ENCODE measurements at places on chromosomes 16 and 17.

GRCh38 chr17:38508570-38508950 is 80.3 kb downstream of the ARHGAP23 start:
- no peak for DNase-seq

DNA sequence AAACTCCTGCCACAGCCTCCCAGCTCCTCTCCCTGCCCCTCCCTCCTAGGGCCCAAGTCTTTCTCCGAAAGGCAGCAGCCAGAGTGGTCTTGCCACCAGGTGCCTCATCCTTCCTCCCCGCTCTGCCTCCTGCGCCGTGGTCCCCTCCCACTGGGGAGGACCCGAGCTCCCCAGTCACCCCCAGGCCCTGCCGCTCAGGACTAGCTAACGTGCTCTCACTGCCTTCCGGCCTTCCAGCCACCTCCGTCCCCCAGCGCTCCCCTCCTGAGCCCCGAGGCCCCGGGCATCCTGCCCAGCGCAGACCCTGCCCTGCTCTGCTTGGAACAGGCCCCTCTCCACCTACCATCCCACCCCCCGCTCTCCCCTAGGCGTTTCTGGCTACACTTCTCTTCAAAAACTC is 19.4 kb upstream of the COL1A1 start:
- DNase-seq = no peak

- no peak for DNase-seq
These were observed 3.6 kb downstream of the MYO1C start for GRCh38 chr17:1488826-1489270.

- no peak for DNase-seq
These were observed 83.7 kb upstream of the ZNF750 start for GRCh38 chr17:82923366-82924113.

GRCh38 chr17:82859431-82860403 is 19.9 kb upstream of the ZNF750 start:
- DNase-seq = no peak

- no peak for DNase-seq
These were observed 13.5 kb downstream of the CDIPT start for GRCh38 chr16:29849505-29849904.

DNA sequence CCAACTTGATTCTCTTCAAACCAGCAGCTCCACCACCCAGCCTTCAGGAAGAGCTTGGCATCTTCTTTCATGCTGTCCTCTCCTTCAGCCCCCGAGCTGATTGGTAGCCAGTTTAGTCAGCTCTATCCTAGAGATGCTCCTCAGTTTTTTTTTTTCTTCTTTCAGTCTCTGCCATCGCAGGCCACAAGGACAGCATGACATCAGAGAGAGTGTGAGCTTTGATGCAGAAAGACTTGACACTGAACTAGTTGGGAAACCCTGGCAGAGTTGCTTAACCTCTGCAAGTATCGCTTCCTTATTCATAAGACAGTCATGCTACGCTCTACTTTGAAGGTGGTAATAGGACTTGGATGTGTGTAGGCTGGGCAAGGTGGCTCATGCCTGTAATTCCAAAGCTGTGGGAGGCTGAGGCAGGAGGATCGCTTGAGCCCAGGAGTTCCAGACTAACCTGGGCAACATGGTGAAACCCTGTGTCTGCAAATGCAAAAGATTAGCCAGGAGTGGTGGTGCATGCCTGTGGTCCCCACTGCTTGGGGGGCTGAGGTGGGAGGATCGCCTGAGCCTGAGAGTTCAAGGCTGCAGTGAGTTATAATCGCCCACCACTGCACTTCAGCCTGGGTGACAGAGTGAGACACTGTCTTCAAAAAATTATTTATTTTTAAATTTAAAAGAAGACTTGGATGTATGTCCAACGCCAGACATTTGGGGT is 2.6 kb downstream of the CD300LB start:
- peak; percentile 44 for DNase-seq

- no peak for DNase-seq
These were observed 35.7 kb downstream of the CDRT4 start for GRCh38 chr17:15431766-15432165.

DNA sequence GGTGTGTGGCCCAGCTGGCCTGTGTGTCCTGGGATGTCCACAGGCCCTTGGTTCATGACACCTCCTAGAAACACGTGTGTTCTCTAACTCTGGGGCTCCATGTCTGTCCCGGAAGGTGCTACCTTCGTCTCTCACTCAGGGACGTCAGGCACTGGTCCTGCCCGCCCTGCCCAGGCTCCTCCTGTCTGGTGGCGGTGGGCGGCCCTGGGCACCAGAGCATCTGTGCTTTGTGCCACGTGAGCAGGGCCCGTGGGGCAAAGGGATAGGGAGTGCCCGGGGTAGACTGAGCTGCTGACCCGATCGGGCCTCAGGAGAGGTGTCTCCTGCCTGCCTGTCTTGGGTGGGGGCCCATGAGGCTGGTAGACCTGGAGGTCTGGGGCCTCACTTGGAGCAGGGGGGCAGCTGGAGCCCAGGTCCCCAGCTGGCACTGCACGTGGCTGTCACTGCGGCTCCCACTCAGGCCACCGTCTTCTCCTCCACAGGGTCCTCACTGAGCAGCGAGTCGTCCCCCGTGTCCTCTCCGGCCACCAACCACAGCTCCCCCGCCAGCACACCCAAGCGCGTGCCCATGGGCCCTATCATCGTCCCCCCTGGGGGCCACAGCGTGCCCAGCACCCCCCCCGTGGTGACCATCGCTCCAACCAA is 35.1 kb downstream of the GSE1 start:
- DNase-seq = no peak

DNA sequence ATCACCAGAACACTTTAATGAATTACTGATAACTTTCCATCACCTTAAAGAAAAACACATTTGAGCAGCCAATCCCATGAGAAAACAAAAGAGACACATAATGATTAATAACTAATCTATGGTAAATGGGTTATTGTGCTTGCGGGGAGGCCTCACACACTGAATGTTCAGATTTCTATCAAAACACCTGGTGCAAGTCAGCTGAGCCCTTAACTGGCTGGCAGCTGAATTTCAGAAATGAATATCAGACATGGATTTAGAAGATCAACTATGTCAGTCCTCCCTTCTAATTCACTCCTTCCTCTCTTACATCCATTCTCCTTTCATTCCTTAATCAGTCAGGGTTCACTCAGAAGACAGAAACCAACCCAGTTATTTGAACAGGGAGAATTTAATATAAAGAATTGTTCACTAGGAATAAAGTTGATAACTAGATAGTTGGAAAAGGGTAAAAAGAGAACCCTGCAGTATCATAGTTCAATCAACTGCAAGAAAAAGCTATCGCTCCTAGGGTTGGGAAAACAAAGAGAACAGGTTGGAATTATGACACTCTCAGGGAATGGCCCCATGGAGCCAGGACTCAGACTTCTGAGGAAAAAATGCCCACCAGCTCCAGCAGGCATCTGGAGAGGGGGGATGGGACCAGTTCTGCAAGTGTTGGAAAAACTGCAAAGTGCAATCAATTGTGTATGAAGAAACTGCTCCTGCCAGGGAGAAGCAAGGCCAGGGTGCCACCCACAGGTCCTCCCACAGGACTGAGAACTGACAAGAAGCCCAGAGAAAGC is 577.1 kb upstream of the CDH5 start:
- no peak for DNase-seq

DNA sequence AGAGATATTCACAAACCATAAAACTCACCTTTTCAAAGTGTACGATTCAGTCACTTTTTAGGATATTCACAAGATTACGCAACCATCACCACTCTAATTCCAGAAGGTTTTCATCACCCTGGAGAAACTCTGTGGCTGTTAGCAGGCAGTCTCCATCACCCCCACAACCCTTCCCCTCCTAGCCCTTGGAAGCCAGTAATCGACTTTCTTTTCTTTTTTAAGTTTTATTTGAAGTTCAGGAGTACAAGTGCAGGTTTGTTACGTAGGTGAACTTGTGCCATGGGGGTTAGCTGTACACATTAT is 363.5 kb downstream of the CPPED1 start:
- DNase-seq = no peak

DNA sequence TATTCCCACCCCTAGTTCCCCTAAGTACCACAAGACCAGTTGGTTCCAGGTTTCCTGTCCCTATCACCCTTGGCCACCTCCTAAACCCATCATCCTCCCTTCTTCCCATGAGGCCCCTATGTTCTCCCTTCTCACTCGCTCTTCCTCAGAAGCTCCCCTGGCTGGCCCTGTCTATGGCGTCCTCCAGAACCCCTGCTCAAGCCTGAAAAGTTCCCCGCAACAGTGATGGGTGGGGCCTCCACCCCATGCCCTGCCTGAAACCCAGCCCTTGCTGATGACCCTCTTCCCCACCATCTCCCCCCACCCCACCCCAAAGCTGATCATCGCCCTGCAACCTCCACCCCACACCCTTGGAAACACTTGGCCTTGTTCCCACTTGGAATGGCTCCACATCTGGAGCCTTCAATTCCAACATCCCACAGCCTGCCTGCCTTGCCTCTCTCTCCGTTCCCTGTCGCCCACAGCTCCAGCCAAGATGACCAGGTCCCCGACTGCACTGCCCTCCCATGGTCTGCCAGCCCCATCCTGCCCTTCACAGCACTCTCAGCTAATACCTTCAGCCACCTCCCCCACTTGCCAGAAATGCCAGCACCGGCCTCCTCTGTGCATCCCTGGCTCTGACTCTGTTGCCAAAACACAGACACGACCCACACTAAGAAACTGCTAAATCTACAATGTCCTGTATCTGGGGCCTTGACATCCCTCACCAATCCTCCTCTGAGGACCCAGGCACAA is 10.5 kb downstream of the OSBPL7 start:
- peak; percentile 40 for DNase-seq

DNA sequence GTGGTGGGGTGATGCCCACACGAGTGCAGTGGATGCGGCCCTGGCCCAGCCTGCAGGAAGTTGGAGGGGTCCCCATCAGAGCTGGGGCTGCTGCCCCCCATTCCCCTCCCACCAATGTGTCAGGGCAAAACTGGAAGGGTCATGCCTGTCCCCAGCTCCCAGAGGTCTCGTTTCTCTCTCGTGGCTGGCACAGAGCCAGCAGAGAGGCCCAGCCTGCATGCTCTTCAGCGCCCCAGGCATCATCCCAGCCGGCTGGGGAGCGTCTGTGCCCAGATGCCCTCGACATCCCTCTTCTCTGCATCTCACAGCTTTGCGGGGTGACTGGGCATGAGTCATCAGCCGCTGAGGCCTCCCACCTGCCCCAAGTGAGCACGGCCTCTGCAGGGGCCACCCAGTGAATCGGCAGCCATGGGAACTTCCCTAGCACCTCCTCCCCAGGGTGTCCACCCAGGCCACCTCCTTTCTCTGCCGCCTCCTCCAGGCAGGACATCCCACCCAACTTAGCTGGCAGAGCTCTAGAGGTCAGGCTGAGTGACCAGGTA is 9.8 kb upstream of the CSNK1D start:
- DNase-seq = no peak

- DNase-seq = no peak
These were observed 35.6 kb downstream of the SDR42E1 start for GRCh38 chr16:81975637-81976036.

All from left lobe of liver (tissue), 2 donors.